ENCODE measurements at places on chromosomes 2 and 18.
A peak's percentile ranks its signal among the peaks of the same experiment; 100 is the strongest.

- no peak for DNase-seq
Observed at GRCh38 chr2:232340171-232340935, 38.2 kb upstream of the ALPP start.

DNA sequence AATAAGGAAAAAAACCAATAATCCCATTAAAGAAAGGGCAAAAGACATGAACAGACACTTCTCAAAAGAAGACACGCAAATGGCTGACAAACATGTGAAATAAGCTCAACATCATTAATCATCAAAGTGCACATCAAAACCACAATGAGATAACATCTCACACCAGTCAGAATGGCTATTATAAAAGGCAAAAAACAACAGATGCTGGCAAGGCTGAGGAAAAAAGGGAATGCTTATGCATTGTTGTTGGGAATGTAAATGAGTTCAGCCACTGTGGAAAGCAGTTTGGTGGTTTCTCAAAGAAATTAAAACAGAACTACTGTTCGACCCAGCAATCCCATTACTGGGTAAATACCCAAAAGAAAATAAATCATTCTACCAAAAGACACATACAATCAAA lies 285.6 kb downstream of the NR4A2 start:
- no peak for DNase-seq

GRCh38 chr18:23183411-23184150 lies 48.3 kb downstream of the CABLES1 start:
- no peak for DNase-seq

DNA sequence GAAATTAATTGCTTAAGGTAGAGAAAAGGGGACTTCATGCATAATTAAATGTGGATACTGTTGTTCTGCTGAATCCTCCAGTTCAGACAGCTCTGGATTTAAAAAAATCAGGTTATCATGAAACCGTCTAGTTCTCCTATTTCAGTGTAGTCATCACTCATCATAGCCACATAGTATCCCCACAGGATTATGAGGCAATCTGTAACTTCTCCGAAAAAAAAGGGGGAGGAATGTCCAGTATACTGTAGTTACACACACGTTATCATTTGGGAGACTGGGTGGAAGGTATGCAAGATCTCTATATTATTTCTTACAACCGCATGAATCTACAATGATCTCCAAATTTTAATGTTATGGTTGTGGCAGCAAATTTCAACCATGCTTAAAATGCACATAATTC lies 114.0 kb downstream of the HIBCH start:
- no peak for DNase-seq

- DNase-seq = peak; percentile 61
Observed at GRCh38 chr2:45918463-45919159, 267.1 kb downstream of the PRKCE start.

- DNase-seq = peak; percentile 4
Observed at GRCh38 chr2:141109633-141110032, 1021.2 kb downstream of the LRP1B start.

GRCh38 chr2:168378960-168379669 lies 77.0 kb upstream of the CERS6 start:
- DNase-seq = no peak

GRCh38 chr2:29329899-29330298 lies 214.7 kb downstream of the CLIP4 start:
- DNase-seq = no peak

DNA sequence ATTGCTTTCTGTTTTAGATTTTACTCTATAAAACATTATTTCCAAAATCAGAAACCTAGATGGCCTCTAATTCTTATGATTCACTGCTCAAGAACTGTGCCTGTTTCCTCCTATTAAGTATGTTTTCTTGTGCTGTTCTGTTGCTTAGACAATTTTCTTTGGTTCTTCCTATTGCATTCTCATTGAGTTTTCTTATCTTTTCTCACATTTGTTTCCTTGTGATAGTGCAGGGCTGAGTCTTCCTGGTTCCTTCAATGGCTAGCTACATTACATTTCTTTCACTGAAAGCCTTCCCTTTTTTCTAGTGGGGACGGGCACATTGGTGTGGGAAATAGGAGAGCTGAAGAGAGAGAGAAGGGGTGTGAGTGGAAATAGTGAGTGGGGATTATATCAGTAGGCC lies 183.4 kb downstream of the CALCRL start:
- DNase-seq = no peak

DNA sequence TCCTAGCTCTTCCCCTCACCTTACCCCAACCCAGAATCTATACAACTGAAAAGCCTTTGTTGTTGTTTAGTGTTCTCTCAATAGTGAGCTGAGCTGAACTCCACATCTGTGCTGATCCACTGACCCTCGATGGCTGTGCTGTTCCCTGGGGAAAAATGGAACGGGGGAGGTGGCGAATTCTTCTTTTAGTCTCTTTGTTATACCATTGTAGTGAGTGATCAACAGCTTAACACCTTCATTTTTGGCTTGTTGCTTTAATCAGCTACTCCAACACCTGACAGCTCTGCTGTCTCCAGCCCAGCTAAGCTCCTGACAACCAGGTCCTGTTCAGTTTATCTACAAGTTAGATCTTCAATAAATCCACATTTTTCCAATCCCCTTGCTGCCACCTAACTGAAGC lies 25.7 kb downstream of the PLA2R1 start:
- no peak for DNase-seq

- no peak for DNase-seq
Observed at GRCh38 chr18:52395146-52395852, 55.3 kb downstream of the DCC start.

DNA sequence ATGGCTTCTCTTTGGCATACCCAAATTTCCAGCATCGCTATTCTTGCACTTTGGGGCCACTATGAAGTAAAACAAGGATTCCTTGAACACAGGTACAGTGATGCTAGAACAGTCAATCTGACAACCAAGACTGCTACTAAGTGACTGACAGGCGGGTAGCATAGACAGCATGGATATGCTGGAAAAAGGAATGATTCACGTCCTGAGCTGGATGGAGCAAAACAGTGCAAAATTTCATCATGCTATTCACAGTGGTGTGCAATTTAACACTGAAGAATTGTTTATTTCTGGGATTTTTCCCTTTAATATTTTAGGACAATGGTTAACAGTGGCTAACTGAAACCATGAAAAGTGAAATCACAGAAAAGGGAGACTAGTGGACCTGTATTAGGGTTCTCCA lies 1511.2 kb upstream of the ZEB2 start:
- DNase-seq = no peak

DNA sequence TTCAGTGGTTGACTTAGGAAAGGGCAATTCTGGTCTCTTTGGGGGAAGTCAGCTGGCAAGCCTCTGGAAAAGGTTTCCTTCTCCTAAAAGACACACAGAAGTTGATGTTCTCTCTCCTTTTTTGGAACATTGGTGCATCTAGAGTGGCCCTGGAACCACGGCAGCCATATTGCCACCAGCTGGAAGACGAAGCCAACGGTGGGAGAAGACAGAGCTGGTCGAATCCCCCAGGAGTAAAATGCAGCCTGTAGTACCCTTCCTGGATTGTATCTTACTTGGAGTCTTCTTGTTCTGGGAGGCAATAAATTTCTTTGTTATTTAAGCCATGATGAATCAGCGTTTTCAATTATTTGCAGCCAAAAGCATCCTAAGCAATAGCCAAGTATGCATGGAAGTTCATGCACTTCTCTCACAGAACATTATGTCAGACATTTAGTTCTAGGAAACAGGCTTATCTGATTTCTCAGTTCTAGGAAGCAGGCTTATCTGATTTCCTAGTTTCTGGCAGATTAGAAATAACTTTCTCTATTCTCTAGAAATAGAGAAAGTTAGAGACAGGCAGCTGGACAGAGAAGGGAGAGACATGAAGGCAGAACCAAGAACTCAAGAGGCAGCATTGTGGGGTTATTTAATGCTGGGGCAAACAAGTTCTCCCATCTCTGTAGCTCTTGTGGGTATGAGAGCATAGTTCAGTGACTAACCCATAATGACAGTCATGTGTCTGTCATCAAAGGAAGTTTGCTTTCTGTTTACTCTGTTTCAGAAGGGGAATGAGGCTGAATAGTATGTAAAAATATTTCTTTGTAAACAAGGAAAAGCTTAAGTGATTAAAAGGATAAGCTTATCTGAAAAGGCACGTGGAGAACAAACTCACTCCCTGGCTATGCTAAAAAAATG lies 40.5 kb upstream of the NABP1 start:
- no peak for DNase-seq

DNA sequence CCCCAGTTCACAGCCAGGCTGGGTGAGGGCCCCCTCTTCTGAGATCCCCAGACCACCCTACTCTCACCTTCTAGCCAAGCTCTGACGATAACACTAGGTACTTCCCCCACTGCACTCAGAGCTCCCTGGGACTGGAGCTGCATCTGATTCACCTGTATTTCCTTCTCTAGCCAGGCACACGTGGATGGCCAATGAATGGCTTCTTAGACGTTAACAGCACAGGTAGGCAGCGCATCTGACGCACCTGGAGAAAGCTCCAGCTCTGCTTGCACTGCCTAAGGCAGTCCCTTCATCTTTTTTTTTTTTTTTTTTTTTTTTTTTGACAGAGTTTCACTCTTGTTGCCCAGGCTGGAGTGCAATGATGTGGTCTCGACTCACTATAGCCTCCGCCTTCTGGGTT lies 48.1 kb downstream of the GALNT14 start:
- no peak for DNase-seq

DNA sequence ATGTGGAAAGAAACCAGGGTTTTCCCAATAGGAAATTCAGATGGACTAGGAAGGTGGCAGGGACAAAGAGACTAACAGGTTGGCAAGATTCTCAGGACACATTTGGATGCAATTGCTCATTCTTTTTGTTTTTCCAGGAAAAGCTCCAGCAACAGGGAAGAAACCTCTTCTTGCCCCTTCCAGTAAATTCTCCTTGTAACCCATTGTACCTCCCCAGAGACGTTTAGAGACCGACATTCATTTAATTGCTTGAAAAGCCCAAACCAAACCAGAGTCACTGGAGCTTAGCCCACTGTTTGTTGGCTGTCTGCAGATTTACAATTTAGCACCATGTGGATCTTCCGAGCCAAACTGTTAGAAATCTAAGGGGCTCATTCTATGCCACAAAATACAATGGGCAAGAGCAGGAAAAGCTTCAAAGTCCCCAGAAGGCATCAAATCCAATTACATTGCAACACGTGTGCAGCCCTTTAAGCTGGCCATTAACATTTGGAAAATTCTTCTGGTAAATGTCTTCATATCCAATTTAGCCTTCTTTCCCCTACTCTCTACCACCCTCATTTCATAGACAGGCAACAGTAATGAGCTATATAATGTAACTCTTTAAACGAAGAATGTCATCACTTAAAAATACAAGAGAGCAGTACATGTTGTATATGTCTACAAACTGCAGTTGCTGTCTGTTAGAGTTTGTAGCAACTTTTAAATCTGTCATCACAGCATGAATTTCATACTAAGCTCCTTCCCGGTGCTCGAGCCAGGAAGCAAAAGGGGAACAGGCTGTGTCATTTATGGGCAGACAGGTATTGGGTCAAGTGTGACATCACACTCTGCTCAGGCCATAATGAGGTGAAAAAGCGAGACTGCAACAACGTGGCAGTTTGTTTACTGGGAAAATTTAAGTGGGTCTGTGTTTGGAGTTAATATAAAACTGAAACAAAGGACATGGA lies 235.6 kb upstream of the HNRNPA3 start:
- no peak for DNase-seq

- DNase-seq = no peak
Observed at GRCh38 chr2:693606-694005, 16.4 kb upstream of the TMEM18 start.

DNA sequence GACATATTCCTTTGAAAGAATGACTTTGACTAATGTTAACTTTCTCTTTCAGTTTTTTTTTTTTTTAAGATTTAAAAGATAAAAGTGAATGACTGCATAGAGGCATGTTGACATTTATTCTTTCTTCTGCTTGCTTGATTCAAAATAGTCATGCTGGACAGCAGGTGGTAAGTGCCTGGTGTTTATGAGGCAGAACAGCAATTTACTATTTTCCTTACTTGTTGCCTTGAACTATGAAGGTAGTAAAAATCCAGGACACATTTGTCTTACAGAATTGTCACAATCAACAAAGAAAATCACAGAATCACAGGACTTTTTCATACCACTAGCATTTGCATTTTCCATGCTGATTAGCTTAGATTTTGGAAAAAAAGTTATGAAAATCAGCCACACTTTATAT lies 388.3 kb downstream of the CTNNA2 start:
- no peak for DNase-seq

- DNase-seq = no peak
Observed at GRCh38 chr2:69279211-69279610, 107.8 kb downstream of the GFPT1 start.

Measured in NCI-H1694 treated with DMSO at 0.1 percent for 48 hours (cell line).